Peyer's patch (tissue), 4 donors: ENCODE measurements at places on chromosomes 1 and 21.

GRCh38 chr1:223620297-223620897, 45.1 kb downstream of the CAPN8 start:
- no peak for DNase-seq

DNA sequence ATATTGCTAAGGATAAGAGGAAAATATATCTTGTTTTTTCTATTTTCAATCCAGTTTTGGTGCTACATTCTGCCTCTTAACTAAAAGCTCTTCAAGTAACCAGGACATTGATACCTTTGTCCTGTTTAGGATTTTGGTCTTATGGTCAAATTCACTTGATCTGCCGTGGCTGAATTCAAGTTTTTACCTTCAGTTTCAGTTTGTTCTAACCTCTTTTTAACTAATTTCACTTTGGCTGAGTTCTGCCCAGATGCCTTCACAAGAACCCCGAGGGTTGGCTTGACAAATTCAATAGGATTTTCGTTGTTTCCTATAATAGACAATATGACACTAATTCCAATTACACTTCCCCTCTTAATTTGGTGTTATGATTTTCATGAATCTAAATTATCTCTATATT, 84.5 kb upstream of the C1orf21 start:
- no peak for DNase-seq

GRCh38 chr1:44855742-44856141, 12.7 kb upstream of the PTCH2 start:
- DNase-seq = no peak

- peak; percentile 40 for DNase-seq
Observed at GRCh38 chr1:224433701-224434672, 610 bp downstream of the WDR26 start.

GRCh38 chr1:148385371-148386030, 97.6 kb downstream of the PPIAL4G start:
- DNase-seq = no peak

DNA sequence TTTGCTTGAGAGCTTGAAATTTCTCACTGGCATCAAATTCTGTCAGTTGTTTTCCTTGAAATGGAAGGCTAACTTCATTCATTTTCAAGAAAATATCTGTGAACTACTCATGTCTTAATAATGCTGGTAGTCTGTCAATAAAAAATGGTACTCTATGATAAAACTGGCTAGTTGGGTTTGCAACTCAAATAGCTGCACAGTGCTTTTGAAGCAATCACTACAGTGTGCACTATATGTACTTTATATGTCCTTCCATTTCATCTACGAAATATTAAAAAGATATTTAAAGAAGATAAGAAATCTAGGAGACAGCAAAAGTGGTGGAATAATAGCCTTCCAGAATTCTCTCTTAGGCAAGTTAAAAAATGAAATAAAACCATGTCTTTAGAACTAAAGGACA, 39.9 kb upstream of the ZNHIT6 start:
- no peak for DNase-seq

DNA sequence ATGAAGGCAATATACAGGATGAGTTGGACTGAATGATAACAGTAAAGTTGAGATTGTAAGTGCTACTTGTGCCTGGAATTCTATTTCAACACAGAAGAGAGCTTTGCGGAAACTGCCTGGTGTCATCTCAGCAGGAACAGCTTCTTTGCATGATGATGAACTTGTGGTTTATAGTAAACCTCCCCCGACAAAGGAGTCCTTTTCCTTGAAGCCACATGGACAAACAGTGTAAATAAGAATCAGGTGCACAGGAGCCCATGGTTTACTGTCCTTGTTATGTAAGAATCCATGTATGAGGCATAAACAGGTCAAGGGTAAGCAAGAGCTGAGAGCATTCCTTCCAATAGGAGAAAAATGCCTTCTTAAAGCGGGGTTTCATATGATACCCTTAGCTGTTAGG, 66.2 kb downstream of the PCNX2 start:
- no peak for DNase-seq

- DNase-seq = no peak
Observed at GRCh38 chr21:40924641-40925040, 77.7 kb upstream of the DSCAM start.

GRCh38 chr21:45419162-45419561, 14.2 kb downstream of the COL18A1 start:
- DNase-seq = no peak

DNA sequence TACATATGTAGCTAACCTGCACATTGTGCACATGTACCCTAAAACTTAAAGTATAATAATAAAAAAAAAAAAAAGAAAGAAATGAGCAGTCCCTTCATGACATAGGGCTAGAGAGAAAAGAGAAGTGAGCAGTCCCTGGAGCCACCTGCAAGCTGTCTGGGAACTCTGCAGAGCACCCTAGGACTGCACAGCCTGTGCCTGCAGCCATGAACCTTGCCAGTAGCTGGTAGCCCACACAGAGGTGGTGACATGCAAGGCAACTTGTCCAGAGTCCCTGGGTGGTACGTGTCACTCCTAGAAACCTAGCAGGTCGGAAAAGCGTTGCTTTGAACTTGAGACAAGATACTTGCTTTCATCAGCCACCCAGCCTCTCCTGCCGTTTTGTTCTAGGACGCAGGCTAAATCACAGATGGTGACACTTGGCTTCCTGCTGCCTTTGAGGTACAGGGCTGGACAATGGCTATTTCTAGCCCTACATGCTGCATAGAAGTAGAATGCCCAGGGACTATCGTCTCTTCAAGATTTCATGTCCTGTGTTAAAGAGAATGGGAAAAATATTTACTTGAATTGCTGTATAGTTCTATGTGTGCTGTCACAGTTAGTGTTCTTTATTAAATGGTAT, 260.9 kb downstream of the LTN1 start:
- no peak for DNase-seq

DNA sequence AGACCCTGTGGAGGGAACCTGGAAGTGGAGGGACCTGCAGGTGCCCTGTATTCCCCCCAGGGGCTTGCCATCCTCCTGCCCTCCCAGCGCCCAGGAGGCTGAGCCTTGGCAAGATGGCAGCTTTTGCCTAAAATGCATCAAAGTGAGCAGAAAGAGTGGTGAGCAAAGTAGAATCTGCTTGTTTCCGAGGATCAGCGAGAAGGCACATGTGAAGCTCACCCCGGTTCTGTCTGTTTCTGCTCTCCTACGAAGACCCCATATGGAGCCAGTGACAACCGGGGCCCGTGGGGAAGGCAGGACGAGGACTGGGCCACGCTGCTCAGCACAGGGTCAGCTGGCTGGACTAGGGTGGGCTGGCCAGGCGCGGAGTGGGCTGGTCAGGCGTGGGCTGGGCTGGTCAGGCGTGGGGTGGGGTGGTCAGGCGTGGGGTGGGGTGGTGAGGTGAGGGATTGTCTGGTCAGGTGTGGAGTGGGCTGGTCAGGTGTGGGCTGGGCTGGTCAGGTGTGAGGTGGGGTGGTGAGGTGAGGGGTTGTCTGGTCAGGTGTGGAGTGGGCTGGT, 5.2 kb upstream of the FNDC10 start:
- no peak for DNase-seq

GRCh38 chr1:209785592-209785991, 1.2 kb upstream of the C1orf74 start:
- DNase-seq = no peak

DNA sequence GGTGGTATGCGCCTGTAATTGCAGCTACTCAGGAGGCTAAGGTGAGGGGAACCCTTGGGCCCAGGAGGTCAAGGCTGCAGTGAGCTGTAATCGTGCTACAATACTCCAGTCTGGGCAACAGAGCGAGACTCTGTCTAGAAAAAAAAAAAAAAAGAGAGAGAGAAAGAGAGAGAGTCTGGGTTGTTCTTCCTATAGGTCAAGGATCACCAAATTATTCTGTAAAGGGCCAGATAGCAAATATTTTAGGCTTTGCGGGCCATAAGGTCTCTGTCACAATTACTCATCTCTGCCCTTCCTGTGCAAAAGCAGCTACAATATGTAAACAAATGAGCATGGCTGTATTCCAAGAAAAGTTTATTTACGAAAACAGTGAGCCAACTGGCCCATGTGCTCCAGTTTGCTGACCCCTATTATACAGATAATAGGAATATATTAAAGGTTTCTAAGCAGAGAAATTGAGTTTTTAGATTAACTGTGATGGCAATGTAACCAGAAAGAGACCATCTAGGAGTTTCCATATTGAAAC, 2.1 kb downstream of the SASS6 start:
- no peak for DNase-seq

- no peak for DNase-seq
Observed at GRCh38 chr1:14500041-14500440, 98.4 kb upstream of the KAZN start.

GRCh38 chr1:161869291-161869690, 103.2 kb downstream of the ATF6 start:
- no peak for DNase-seq

DNA sequence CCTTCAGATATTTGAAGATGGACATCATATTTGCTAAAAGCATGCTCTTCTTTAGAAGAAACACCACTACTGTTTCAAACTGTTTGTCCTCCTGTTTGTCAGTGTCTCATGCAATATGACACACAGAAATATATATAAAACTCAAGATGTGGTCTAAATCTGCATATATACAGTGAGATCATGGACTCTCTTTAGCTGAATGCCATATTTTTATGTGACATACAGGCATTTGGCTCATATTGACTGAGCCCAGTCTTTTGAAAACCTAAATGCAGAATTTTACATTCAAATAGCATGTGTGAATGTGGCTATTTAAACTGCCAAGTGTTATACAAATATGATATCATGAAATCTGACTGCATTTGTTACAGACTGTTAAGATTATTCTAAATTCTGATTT, 18.4 kb downstream of the GDAP2 start:
- DNase-seq = no peak

- no peak for DNase-seq
Observed at GRCh38 chr1:236841341-236841740, 46.2 kb downstream of the MTR start.

DNA sequence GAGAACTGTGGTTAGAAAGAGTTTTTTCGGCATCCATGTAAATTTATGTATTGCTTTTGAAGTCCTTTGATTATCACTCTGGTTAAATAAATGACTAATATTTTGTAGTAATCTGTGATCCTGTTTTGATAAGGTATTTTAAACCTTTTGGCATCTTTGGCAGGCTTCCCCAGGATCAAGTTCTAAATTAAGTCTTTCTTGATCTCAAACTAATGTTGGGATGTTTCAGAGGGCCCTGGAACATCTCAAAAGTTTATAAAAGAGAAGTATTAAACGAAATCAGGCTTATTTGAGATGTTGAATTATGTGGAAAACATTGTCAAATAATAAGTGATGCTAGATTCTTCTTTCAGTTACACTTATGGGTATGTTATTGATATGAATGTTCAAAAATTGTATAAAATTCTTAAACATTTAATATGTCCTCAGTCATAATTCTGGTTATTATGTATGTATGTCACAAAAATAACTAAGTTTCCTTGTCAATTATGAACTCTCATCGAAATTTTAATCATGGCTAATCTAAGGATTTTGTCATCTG, 36.6 kb downstream of the S100A10 start:
- DNase-seq = no peak

- no peak for DNase-seq
Observed at GRCh38 chr1:168121401-168122011, 15.2 kb downstream of the GPR161 start.

- DNase-seq = peak; percentile 26
Observed at GRCh38 chr21:45363921-45364467, 41.0 kb upstream of the COL18A1 start.

DNA sequence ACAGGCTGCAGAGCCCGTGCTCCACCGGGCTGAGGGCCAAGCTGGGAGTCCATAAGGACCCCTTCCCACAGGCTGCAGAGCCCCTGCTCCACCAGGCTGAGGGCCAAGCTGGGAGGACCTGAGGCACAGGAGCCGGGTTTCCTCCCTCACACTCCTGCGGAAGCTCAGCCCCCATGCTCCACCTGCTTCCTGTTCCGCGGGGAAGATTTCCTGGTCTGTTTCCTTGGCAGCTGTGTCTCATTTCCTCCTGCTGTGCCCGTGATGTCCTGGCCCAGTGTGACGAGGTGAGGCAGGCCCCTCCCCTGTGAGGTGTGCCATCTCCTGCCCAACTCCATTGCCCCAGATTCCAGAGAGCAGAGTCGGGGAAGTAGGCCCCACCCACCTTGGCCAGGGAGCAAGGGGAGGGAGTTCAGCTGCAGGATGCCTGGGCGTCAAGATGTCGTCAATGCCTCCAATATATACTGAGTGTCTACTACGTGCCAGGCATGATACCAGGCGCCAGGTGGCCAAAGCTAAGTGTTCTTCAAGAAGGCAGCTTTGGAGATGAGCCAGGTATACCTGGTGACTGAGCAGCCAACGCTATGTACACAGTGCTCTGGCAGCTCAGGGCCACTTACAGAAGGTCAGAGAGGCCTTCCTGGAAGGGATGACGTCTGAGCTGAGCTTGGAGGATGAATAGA, 58.8 kb downstream of the NAV1 start:
- peak; percentile 88 for DNase-seq

- DNase-seq = no peak
Observed at GRCh38 chr1:46595127-46595526, 8.9 kb downstream of the MKNK1 start.

DNA sequence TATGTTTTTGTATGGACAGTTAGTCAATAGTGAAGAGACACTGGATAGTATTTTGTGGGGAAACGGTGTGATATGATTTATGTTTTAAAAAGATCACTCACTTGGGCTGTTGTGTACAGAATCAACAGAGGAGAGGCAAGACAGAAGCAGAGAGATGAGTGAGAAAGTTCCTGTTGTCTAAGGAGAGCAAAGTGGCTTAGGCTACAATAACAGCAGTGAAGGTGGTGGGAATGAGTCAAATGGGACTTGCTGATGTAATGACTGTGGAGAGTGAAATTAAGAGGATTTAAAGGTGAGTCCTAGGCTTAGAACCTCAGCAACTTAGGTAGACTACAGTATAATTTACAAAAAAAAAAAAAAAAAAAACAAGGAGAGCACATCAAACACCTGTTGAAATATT, 169.2 kb upstream of the HP1BP3 start:
- no peak for DNase-seq

- DNase-seq = no peak
Observed at GRCh38 chr1:199204231-199204630, 565.4 kb downstream of the PTPRC start.

- DNase-seq = no peak
Observed at GRCh38 chr1:118184739-118185083, 317 bp downstream of the SPAG17 start.

- DNase-seq = peak; percentile 62
Observed at GRCh38 chr1:94843430-94843829, 23.3 kb downstream of the SLC44A3 start.

- no peak for DNase-seq
Observed at GRCh38 chr1:25065795-25066238, 135.7 kb upstream of the RUNX3 start.

- no peak for DNase-seq
Observed at GRCh38 chr1:115978292-115978941, 2.1 kb downstream of the SLC22A15 start.

GRCh38 chr1:204806943-204807687, 63.5 kb upstream of the NFASC start:
- peak; percentile 86 for DNase-seq

GRCh38 chr21:45136927-45137611, 62.7 kb downstream of the ADARB1 start:
- peak; percentile 84 for DNase-seq

DNA sequence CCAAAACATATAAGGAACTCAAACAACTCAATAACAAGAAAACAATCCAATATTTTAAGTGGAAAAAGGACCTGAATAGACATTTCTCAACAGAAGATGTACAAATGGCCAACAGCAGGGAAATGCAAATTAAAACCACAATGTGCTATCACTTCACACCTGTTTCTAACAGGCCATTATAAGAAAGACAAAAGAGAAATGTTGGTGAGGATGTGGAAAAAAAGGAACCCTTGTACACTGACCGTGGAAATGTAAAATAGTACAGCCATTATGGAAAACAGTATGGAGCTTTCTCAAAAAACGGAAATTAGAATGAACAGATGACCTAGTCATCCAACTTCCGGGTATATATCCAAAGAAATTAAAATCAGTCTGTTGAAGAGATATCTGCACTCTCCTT, 37.8 kb upstream of the CD2 start:
- DNase-seq = no peak
